ENCODE measurements at places on chromosomes 11 and 22. TPM values are rescaled to one million over a fixed set of nuclear protein-coding genes. Genes with fewer than 3 reads are reported as not detected.

Gene TMPRSS5
- total RNA-seq = 0.26 TPM

GRCh38 chr11:61923166-61924063 is 6.0 kb upstream of the RAB3IL1 start:
- no peak for DNase-seq
- H3K36me3 ChIP-seq = no peaks in the 10 kb centered on the region
- no peak overlapping the region for H3K27ac ChIP-seq

Gene CD3G
- total RNA-seq = 170 TPM

- no peaks in the 10 kb centered on the region for H3K36me3 ChIP-seq
- no peak overlapping the region for H3K4me3 ChIP-seq
- H3K27ac ChIP-seq = no peak overlapping the region
- peaks cover 21% of the 10 kb centered on the region for H3K4me1 ChIP-seq
- H3K27me3 ChIP-seq = no peaks in the 10 kb centered on the region
Measured at GRCh38 chr11:75560644-75561043, 1.4 kb upstream of the SERPINH1 start.

GRCh38 chr22:42586381-42586780 is 28.3 kb downstream of the POLDIP3 start:
- peaks cover 40% of the 10 kb centered on the region for H3K36me3 ChIP-seq
- H3K27ac ChIP-seq = no peak overlapping the region
- H3K4me1 ChIP-seq = peaks cover 9% of the 10 kb centered on the region
- H3K4me3 ChIP-seq = no peak overlapping the region

Gene TRIM51
- total RNA-seq = not detected

Gene OR52K2
- not detected for total RNA-seq

Gene RAB3IL1
- total RNA-seq = 0.28 TPM

GRCh38 chr11:119721129-119722120 is 7.6 kb downstream of the NECTIN1 start:
- H3K4me1 ChIP-seq = no peaks in the 10 kb centered on the region
- no peaks in the 10 kb centered on the region for H3K36me3 ChIP-seq
- H3K27me3 ChIP-seq = no peaks in the 10 kb centered on the region

GRCh38 chr11:119368121-119369034 is 13.1 kb downstream of the USP2 start:
- DNase-seq = no peak
- H3K36me3 ChIP-seq = no peaks in the 10 kb centered on the region
- peaks cover 19% of the 10 kb centered on the region for H3K27me3 ChIP-seq
- peak overlapping the region; percentile 24 for H3K27ac ChIP-seq

GRCh38 chr11:123504401-123504800 is 74.3 kb downstream of the GRAMD1B start:
- no peaks in the 10 kb centered on the region for H3K27me3 ChIP-seq
- no peaks in the 10 kb centered on the region for H3K4me1 ChIP-seq
- no peak overlapping the region for H3K4me3 ChIP-seq
- no peak overlapping the region for H3K27ac ChIP-seq

DNA sequence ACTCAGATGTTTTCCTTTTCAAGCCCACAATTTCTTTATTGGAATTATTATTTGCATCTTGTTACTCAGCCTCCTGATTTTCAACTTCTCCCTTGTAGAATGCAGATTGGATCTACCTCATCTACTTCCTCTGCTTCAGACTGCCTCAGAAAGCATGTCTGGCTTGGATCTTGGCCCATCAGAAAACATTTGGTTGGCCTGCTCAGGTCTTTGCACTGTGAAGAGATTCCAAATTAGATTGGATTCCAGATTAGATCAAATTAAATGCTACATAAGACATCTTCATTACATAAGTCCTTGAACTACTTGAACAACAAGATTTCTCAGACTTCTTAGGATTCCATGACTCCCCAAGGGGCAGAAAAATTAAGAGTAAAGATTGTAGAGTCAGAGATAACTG is 358.0 kb downstream of the DLG2 start:
- no peak overlapping the region for H3K4me3 ChIP-seq
- no peaks in the 10 kb centered on the region for H3K4me1 ChIP-seq
- no peaks in the 10 kb centered on the region for H3K36me3 ChIP-seq
- no peak overlapping the region for H3K27ac ChIP-seq
- no peak for DNase-seq

DNA sequence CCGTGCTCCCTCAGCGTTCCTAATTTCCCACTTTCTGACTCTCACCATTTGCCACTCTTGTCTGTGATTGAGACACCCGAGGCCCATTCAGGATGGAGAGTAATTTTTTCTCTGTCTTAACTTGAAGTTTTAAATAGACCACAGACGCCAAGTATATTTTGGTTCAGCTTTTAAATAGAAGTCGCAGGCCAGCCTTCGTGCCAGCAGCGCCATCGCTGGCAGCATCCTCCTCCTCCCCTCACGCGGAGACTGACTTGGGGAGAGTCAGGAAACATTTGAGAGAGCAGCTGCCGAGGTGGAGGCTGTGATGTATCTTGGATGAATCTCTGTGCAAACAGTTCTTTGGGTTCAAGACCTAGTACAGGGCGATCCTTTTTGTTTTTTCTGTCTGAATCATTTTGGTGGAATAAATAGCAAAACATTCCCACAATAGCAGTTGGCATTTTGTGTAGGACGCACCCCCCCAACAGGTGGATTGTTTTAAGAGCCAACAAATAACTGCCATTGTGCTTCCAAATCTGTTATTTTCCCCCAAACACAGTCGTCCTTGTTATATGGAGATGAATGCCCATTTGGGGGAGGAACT is 889 bp upstream of the DMC1 start:
- peaks cover 15% of the 10 kb centered on the region for H3K4me1 ChIP-seq
- peak overlapping the region; percentile 91 for H3K4me3 ChIP-seq
- peak overlapping the region; percentile 74 for H3K27ac ChIP-seq
- H3K27me3 ChIP-seq = no peaks in the 10 kb centered on the region
- peak; percentile 47 for DNase-seq

- H3K36me3 ChIP-seq = no peaks in the 10 kb centered on the region
- no peak overlapping the region for H3K27ac ChIP-seq
- no peak for DNase-seq
- H3K27me3 ChIP-seq = no peaks in the 10 kb centered on the region
Measured at GRCh38 chr11:10038521-10039302, 255.3 kb downstream of the SBF2 start.

DNA sequence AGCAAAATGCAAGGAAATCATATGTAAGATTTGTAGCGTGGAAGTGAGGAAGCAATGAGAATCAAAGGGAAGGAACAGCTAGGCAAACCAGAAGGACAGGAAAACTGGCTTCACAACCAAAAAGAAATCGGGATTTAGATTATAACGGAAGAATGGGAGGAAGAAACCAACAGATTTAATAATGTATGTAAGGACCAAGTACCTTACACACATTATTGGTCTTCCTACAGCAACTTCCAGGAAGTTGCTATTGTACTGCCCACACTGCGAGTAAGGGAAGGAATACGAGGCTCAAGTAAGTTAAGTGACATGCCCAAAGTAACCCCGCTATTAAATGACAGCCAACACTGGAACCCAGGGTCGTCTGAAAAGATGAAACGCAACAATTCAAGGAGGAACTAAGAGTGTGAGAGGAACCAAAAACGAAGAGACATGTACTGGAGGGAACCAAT is 473 bp downstream of the TXN2 start:
- H3K36me3 ChIP-seq = peaks cover 14% of the 10 kb centered on the region
- H3K27ac ChIP-seq = peak overlapping the region; percentile 77
- H3K27me3 ChIP-seq = no peaks in the 10 kb centered on the region
- H3K4me1 ChIP-seq = peaks cover 16% of the 10 kb centered on the region
- H3K4me3 ChIP-seq = peak overlapping the region; percentile 75

Gene PRODH
- 0.24 TPM for total RNA-seq

DNA sequence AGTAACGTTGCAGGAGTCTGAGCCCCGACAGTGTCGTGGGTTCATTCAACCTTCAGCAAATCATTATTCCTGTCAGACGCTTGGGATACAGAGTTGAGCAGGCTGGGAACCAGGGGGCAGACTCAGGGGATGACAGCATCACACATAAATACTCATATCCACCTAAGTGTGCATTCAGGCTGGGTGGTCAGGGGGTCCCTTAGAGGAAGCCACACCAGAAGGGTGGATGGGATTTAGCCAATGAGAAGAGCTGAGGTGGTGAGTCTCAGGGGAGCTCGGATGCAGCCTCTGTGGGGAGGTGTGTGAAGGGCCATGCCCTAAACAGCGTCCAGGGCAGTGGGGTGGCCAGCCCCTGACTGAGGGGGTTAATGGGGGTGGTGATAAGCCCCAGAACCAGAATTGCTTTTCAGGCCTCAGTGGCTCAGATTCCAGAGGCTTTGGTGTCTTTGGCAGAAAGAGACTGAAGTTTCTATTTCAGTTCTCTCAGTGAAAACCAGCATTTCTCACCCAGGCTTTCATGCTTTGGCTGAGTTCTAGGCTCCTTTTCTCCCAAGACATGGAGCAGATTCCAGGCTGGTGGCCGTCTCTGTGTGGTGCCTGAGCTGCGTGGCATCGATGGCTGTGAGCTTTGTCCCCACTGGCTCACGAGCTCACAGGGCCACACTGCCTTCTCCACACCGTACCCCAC is 83.9 kb upstream of the CLDN5 start:
- H3K36me3 ChIP-seq = no peaks in the 10 kb centered on the region
- no peak overlapping the region for H3K27ac ChIP-seq

DNA sequence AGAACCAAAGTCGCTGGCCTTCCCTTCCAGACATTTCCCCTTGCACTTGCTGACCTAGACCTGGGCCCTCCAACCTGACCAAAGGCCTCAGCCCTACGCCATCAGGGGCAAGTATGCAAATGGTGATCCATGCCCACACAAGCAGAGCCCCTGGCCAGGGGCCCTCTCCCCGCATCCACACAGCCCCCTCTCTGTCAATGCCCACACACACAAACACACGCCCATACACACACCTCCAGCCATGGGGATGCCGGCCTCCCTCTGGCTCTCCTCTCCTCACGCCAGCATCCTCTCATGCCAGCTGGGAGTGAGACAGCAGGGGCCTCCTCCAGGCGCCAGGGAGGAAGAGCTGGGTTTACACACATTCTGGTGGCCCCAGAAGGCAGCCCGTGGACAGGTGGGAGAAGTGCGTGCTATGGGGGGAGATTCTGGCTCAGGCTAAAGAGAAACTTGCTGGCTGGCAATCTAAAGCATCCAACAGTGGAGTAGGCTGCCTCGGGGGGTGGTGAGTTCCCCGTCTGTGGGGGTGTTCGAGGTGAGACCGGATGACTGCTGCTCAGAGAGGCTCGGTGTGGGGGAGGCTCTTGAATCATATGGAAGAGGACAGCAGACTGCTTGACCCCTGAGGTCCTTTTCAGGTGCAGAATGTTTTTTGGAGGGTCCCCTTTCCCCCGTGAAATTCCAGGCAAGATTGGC is 4.8 kb downstream of the NRXN2 start:
- no peaks in the 10 kb centered on the region for H3K4me1 ChIP-seq
- H3K27ac ChIP-seq = no peak overlapping the region
- peaks cover 40% of the 10 kb centered on the region for H3K27me3 ChIP-seq
- H3K4me3 ChIP-seq = no peak overlapping the region
- no peak for DNase-seq

DNA sequence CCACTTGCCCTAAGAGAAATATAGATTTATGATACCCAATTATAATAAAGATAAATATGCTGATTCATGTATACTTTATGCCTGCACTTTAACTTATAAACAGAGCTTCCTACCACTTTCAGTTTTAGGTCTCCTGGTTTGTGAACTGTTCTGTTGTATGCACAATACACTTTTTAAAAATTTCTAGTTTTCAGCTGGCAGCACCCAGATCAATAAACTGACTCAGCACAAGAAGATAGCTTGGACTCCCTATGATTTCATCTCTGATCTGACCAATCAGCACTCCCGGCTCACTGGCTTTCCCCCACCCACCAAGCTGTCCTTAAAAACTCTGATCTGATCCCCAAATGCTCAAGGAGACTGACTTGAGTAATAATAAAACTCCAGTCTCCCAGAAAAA is 33.5 kb upstream of the FAM181B start:
- H3K36me3 ChIP-seq = no peaks in the 10 kb centered on the region
- no peak for DNase-seq
- no peak overlapping the region for H3K4me3 ChIP-seq

Gene SPECC1L
- 52.1 TPM for total RNA-seq

GRCh38 chr11:69447786-69448185 is 33.7 kb upstream of the LINC01488 start:
- no peaks in the 10 kb centered on the region for H3K27me3 ChIP-seq
- no peaks in the 10 kb centered on the region for H3K36me3 ChIP-seq
- H3K4me1 ChIP-seq = peaks cover 6% of the 10 kb centered on the region
- no peak for DNase-seq
- no peak overlapping the region for H3K27ac ChIP-seq
- H3K4me3 ChIP-seq = no peak overlapping the region

DNA sequence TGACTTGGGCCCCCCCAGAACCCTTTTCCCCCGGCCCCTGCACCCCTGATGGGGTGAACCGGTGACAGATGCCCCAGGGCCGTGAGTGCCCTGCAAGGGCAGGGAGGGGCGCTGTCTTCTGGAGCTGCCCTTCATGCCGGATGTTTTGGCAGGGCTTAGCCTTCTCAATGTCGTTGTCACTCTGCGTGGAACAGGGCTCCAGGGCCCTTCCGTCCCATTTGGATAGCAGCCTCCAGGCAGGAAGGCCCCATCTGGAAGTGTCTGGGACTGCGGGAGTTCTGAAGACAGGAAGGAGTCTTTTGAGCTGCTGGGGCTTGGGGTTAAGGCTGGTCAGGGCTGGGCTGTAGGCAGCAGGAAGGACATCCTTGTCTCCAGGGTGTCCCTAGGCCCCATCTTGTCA is 4.6 kb downstream of the FRMD8 start:
- peaks cover 4% of the 10 kb centered on the region for H3K36me3 ChIP-seq
- H3K4me1 ChIP-seq = peaks cover 45% of the 10 kb centered on the region
- no peak overlapping the region for H3K27ac ChIP-seq
- no peak overlapping the region for H3K4me3 ChIP-seq

Gene OR5P2
- total RNA-seq = not detected

GRCh38 chr11:30314625-30315024 is 8.3 kb upstream of the ARL14EP start:
- no peaks in the 10 kb centered on the region for H3K4me1 ChIP-seq
- no peaks in the 10 kb centered on the region for H3K27me3 ChIP-seq
- H3K27ac ChIP-seq = no peak overlapping the region
- DNase-seq = no peak

DNA sequence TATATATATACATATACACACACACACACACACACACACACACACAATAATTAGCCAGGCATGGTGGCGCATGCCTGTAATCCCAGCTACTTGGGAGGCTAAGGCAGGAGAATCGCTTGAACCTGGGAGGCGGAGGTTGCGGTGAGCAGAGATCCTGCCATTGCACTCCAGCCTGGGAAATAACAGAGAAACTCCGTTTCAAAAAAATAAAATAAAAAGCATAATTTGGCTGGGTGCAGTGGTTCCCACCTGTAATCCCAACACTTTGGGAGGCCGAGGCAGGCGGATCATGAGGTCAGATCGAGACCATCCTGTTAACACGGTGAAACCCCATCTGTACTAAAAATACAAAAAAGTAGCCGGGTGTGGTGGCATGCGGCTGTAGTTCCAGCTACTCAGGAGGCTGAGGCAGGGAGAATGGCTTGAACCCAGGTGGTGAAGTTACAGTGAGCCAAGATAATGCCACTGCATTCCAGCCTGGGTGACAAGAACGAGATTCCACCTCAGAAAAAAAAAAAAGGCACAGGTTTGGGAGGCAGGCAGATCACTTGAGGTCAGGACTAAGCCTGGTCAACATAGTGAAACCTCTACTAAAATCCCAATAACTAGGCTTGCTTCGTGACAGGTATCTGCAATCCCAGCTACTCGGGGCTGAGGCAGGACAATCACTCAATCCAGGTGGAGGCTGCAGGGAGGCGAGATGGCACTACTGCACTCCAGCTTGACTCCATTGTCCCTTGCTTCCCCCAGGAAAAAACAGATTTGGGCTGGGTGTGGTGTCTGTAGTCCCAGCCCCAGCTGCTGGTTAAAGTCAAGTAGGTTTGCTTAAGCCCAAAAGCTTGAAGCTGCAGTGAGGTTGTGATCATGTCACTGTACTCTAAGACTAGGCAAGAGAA is 11.8 kb upstream of the WDR74 start:
- H3K27me3 ChIP-seq = no peaks in the 10 kb centered on the region
- no peak for DNase-seq
- H3K4me3 ChIP-seq = no peak overlapping the region

Gene FAM180B
- not detected for total RNA-seq

Measured in CD8-positive, alpha-beta memory T cell (primary cell).